ENCODE measurements at places on chromosomes 6 and 20.

DNA sequence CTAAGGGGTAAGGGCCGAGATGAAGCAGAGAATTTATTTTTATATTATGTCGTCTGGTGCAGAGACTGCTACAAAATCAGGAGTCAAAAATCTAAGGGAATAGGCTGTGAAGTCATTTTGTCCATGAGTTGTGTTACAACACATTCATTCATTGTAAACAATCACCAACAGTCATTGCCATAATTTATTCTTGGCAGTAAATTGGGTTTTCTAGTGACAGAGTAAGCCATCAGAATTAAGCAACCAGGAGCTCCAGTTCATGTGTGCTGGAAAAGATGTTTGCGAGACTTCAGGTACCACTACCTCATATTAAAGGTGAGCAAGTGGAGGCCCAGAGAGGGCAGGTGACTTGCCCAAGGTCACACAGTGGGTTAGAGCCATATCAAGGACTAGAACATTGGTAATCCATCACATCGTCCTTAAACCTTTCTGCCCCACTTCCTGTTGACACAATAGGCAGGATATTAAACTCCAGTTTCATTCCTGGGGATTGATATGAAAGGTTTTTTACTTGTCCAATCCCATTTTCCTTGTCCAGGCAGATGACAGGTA, 46.0 kb downstream of the E2F3 start:
- no peak for DNase-seq

GRCh38 chr20:47204008-47204849, 152.3 kb downstream of the ZMYND8 start:
- DNase-seq: no peak

GRCh38 chr6:130858498-130859160, 31.4 kb downstream of the SMLR1 start:
- DNase-seq: no peak

GRCh38 chr6:158016571-158017383, 35.1 kb downstream of the SYNJ2 start:
- no peak for DNase-seq

GRCh38 chr6:54698974-54699373, 147.6 kb upstream of the FAM83B start:
- DNase-seq: no peak

- no peak for DNase-seq
Measured at GRCh38 chr6:127606131-127606562, 29.2 kb downstream of the C6orf58 start.

DNA sequence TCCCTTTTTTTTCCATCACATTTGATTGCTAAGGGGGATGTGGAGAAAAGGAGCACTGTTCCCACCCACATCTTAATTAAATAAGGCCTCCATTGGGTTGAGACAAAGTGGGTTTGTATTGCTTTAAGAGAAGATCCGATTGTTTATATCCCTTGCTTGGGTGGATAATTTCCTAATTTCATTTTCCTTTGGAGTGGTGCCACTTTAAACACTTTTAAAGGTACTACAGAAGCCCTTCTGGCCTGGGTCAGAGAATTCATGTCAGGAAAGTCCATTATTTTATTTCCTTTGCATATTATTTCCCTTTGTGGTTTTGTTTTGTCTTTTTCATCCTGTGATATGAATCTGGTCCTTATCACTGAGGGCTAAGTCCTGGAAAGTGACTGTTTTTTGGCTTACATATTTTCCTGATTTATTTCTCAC, 56.9 kb downstream of the PHACTR2 start:
- no peak for DNase-seq

- DNase-seq: no peak
Measured at GRCh38 chr20:31606804-31607639, 1.9 kb downstream of the ID1 start.

GRCh38 chr20:15485519-15485918, 1087.7 kb downstream of the KIF16B start:
- DNase-seq: no peak

DNA sequence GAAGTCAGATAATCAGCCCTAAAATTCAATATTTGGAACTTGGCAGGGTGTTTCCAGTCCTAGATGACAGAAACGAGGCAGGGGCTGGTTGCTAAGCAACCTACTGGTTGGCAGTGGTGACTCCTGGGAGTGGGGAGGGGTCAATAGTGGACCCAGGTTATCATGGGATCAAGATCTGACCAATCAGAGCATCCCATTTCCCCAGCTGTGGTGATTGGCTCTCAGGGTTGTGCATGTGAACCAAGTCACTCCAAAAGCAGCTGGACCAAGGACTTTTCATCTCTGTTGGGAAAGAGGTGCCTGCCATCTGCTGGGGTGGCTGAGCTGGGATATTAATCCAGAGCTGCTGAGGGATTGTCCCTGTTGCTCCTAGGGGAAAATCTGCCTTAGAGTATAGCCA, 253.4 kb downstream of the PREX1 start:
- DNase-seq: no peak

GRCh38 chr6:79246891-79247290, 12.4 kb upstream of the HMGN3 start:
- DNase-seq: no peak

DNA sequence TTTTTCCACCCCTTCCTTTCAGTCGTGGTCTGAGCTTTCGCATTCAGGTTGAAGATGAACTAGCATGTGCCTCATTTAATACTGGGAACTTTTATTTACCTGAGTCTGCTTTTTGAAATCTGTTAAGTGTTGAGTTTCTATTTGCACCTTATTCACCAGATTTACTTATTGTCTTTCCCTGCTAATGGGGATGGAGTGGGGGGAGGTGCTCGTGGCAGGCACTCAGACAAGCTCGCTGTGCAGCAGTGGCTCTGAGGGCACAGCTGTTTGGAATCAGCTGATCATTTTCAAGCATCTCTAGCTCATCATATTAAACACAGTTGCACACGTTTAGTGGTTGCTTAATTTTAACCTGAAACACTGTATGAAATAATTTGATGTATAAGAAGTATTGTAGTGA, 35.6 kb downstream of the UTRN start:
- DNase-seq: no peak

- no peak for DNase-seq
Measured at GRCh38 chr6:56570413-56571359, 72.0 kb downstream of the DST start.

- no peak for DNase-seq
Measured at GRCh38 chr6:170554796-170555137, 598 bp downstream of the TBP start.

DNA sequence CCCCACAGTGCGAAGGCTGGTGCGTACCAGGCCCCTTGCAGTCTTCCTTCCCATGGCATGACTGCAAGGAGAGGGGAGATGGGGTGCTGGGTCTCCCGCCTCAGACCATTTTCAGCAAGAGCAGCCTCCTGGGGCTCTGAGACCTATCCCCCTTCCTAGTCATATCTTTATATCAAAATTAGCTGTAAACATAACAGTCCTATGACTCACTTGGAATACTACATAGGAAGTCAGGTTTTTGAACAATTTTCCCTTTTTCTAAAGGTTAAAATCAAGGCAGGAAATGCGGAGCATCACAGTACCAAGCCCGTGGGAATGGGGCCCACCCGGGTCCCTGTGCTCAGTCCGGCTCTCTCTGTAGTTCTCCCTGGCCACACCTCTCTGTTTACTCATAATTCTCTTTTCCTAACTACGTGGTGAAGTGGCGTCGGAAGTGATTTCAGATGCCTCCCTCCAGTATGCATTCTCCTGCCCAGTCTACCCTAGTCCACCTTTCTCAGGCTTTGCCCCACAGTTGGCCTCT, 109.8 kb upstream of the TMEM170B start:
- DNase-seq: no peak

DNA sequence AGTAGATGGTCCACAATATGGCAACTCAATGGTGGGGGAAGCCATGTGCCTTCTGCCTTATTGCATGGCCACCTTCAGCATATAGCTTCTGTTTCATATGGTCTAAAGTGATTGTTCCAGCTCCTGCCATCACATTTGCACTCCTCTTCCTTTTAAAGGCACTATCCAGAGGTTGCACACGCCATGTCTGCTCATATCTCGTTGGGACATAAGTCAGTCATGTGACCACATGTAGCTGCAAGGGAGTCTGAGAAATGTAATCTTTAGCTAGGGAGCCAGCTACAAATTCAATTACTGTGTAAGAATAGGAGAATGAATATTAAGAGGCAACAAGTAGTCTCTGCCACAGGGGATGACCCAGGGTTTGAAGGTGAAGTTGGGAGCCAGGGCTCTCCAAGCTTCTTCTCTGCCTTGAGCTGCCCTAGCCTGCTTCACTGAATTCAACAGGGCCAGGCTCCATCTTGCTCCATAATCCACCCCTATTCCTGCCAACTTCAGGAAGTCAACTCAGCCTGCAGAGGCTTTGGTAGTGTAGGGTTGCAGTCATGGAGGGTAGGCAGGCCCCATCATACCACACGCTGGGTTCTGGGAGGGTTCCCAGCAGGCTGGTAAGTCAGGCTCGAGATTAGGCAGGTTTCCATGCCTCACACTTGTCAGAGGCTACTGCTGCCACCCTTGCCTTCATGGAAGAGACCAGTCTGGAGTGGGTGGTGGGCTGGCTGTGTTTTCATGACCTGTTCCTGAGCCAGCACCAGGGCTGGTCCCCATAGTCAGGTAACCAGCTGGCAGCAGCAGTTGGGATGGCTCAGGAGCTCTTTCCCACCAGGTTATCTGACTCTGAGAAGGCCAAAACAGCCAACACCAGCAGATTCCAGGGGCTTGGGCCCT, 56.7 kb upstream of the SAYSD1 start:
- no peak for DNase-seq

- DNase-seq: no peak
Measured at GRCh38 chr6:679282-679681, 13.7 kb downstream of the EXOC2 start.

GRCh38 chr6:110609101-110609500, 132.7 kb upstream of the SLC22A16 start:
- DNase-seq: no peak

DNA sequence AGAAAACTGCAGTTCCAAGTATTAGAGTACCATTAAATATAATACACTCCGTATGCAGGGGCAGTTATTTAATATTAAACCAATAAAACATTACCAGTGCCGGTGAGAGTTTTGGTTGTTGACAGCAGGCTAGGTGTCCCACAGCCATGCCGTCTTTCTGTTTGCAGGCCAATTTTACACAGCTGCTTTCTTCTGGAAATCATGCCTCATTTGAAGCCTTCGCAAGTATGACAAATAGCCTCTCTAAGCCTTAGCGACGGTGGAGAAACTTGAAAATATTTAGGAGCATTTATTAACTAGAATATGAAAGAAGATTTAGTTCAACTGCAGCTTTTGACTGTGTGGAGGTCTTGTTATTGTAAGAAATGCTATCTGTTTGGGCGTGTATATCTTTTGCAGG, 226.0 kb downstream of the BMP2 start:
- no peak for DNase-seq

GRCh38 chr6:11043961-11044711, at the start of gene ELOVL2:
TSS of gene ELOVL2 (minus strand) at chr6:11044305. CDS start at chr6:11044230, 75 bp downstream.
- DNase-seq: no peak

GRCh38 chr6:26521600-26522391, 16.4 kb upstream of the HMGN4 start:
- peak; percentile 57 for DNase-seq

- no peak for DNase-seq
Measured at GRCh38 chr6:141421378-141421777, 711.3 kb upstream of the GJE1 start.

GRCh38 chr6:15504581-15505350, 158.1 kb downstream of the DTNBP1 start:
- DNase-seq: no peak

GRCh38 chr6:128600397-128600951, 80.1 kb upstream of the PTPRK start:
- DNase-seq: no peak

GRCh38 chr6:16769131-16769985, 8.1 kb upstream of the ATXN1 start:
- no peak for DNase-seq

DNA sequence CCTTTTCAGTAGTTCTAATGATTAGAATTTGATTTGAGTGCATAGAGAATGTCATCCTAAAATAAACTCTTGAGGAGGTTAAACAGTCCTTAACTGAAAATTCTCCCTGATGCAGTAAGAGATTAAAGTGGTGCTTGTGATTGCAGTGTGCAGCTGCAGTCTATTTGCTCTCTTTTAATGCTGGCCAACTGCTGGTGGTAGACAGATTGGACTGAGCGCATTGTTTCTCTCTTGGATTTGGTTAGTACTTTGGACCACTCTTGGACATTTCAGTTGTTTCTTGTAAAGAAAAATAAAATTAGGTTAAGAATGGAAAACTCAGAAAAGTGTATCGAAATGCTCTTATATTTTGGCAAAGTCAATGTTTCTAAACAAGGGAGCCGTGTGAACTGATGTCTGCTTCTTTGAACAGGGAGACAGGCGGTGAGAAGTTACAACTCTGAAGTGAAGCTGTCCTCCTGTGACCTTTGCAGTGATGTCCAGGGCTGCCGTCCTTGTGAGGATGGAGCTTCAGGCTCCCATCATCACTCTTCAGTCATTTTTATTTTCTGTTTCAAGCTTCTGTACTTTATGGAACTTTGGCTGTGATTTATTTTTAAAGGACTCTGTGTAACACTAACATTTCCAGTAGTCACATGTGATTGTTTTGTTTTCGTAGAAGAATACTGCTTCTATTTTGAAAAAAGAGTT, 127.2 kb downstream of the CD109 start:
- DNase-seq: no peak

GRCh38 chr20:8402798-8403197, 270.7 kb downstream of the PLCB1 start:
- no peak for DNase-seq

DNA sequence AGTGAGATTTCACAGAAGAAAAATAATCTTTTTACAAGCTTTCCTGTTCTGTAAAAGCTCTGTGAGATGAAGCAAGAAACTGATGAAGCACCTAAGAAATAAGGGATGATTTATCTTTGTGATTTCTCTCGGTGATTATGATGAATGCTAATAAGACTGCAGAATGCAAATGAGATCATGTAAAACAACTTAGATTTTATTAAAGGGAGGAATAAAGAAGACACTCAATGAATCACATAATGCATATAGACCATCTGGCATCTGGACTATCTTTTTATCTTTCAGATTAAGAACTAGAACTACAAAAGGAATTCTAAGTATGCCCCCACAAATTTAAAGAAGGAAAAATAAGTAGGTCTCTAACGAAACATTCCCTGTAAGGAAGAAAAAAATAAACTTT, 361.5 kb upstream of the OPRM1 start:
- DNase-seq: no peak

DNA sequence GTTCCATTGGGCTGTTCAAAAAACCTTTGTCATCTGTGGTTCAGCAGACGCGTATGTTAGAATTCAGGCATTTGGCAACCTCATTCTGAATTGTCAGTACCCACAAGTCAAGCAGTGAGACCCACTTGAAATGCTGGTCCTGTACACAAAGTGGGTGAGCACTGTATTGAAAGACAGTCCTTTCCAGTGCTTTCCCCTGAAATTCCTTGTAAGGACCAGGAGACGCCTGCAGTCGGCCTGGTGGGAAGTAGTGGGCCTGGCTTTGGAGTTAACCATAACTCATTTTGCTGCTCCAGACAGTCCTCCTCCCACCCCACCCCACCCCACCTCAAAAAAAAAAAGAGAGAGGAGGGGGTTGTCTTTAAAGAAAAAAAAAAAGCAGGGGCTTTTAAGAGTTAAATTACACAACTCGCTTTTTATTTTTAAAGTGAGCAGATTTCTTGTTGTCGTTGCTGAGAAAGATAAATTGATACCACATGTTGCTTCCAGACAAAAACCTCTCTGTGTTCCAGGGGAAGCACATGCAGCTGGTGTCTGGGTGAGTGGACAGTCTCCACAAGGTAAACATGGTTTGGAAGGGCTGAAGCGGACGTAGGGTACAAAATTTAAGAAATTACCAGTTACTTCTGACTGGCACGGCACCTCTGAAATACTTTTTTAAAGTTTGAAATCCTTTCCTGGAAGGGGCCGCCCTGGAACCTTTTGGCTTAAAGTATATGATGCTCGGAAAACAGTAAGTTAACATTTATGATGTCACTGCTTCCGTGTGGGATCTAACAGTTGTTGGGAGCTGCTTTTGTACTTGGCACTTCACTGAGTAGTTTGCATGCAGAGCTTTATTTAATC, 95.3 kb downstream of the FOXO3 start:
- no peak for DNase-seq

All from stimulated activated CD4-positive, alpha-beta T cell treated with anti-CD3 and anti-CD28 coated beads, Interleukin-15, amount 100 ng/mL, for 48 hours (primary cell).